ENCODE measurements at places on chromosomes 5 and 9.

- DNase-seq = no peak
These were observed 62.6 kb downstream of the PSMB7 start for GRCh38 chr9:124352616-124353015.

GRCh38 chr5:165138236-165138635, 1632.8 kb downstream of the MAT2B start:
- no peak for DNase-seq

DNA sequence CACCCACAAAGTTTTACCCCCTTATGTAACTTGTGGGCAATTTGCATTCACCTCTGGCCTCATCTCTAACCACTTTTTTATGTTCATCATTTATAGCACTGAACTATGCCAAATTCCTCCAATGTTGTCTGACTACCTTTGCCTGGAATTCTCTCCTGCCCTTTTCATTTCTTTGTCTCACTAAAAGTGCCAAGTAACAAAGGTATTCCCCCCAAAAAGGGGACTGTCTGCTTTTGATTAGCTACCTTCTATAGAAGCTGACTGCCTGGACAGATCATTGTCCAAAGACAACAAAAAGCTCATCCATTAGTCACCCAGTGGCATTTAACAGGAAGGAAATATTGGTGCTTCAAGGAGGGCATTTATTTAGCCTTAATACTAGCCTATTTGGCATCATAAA, 189.9 kb upstream of the VCAN start:
- no peak for DNase-seq

DNA sequence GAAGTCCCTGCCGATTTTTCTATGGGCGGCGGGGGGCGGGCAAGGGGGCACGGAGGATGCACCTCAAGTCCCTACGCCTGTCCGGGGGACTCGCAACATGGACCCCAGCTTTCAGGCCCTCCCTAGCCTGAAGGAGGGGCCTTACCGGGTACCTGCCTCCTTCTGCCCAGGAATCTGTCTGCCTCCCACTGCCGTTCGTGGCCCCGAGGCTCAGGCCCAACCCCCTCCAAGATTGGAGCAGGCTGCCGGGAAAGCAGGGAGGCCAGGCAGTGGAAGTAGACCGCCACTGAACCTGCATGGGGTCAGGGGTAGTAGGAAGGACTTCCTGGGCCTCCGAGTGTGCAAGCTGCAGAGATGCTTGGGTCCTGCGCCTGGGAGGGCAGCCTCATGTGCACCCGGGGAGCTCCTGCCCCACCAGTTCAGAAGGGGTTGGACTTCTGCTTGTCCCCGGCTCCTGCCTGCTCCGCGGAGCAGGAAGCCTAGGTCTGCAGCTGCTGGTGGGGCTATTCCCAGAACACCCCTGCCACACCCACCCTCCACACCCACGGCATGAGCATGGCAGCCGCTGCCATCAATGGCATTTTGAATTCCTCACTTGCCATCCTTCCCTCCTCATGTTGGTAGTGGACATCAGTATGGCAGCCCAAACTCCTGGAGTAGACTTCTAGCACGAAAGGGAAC, 1312.7 kb upstream of the ACO1 start:
- DNase-seq = no peak

DNA sequence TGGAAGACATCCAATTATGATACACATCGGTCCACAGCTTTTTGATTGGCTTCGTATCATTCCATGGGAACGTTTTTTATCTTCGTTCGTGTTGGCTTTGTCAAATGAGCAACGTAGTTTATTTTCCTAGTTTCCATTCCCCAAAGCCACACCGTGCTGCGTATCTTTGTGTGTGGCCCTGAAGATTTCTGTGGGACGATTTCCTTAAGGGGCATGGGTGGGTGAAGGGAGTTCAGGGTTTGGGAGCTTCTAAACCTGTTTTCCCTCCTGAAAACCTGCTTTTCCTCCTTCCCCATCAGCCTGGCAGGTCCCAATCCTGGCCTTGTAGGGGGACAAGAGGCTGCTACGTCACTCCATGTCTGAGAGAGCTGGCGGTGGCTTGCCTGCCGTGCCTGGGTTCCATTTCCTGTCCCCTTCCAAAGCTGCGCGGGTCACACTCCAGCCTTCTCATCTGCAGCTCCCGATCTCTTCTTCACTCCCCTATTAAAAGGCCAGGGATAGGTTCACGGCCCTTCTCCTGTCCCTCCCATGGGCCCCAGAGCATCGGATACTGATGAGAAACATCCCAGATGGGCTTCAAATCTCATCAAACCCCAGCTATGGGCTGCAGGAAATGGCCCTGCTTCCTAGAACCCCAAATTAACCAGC, 23.5 kb upstream of the ASS1 start:
- DNase-seq = no peak

GRCh38 chr5:170307575-170308465, 10.2 kb upstream of the LCP2 start:
- peak; percentile 35 for DNase-seq

- DNase-seq = no peak
These were observed 75.6 kb downstream of the NTNG2 start for GRCh38 chr9:132237481-132237880.

DNA sequence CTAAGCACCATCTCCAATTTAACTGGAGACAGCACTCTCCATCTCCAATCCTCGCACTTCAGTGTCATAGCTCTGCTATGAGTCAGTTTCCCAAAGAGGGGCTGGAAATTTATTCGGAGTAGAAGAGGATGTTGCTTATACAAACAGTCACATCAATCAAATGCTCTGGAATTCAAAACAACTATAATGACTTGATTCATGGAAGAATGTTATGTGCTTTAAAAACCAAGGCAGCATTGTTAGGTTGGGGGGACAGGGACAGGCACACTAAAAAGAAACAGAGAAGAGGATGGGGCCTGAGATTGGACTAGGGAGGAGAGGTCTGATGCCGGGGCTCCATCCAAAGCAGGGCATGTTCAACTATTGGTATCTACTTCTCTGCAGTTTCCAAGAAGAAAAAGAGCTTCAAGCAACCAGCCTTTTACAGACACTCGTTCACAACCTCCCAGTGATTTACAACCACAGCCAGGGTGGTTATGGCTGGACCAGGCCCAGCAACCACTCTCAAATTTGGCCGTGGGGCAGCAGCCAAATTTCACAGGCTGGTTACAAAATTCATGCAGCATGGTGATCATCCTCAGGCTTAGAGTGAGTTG, 117.5 kb upstream of the ZNF366 start:
- no peak for DNase-seq

DNA sequence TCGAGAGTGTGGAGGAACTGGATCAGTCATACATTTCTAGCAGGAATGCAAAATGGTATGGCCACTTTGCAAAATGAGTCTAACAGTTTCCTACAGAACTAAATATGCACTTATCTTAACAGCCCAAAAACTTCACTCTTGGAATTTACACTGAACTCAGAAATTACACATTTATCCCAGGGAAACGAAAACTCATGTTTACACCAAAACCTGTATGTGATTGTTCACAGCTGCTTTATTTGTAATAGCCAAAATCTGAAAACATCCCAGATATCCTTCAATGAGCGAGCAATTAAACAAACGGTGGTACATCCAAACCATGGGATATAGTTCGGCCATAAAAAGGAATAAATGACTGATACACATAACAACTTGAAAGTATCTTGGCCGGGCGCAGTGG, 62.0 kb downstream of the RNF130 start:
- DNase-seq = no peak

Data from AML-193 (cell line).